ENCODE measurements at places on chromosomes 7 and 10.

DNA sequence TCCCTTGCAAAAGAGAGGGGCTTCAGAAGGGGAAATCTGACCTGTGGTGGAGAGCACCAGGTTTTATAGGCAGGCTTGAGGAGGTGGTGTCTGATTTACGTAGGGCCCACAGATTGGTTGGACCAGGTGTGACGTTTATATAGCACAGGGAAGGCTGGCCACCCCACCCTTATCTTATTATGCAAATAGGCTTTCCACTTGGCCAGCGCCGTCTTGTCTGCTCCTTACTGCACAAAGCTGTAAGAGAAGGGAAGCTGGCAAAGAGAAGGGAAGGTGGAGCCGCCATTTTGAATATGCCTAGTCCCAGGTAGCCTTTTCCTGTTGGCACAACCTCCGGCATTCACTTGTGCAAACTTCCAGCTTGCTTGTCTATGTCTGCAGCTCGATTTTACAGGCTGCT is 221.4 kb downstream of the GATA3 start:
- DNase-seq, result no peak

DNA sequence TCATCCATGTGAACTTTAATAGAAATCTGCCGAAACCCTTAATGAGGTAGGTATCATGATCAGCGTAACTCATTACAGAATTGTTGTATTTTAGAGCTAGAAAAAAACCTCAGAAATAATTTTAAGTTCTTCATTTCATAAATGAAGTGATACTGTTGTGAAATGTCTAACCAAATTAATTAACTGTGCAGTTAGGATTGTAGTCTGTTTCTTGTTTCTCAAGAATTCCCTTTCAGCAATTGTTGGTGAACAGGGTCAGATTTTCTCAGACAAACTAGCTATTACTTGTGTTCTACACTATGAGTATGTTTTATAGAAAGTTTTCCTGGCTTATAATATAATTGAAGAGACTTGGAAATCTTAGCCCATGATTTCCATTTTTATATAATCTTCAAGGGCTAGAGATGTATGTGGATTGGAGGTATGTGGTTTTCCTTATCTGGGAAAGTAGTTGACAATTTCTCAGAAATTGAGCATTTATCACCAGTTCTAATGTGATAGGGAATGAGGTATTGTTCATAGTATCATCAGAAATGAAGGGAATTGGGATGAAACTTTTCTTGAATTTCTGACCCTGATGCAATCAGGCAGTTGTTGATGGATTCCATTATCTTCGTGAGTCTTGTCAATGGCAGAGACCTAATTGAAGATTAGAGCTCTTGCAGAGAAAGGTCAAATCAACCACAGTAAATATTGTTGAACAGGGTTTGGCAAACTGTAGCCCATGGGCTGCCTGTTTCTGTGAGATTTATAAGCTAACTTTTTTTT is 55.0 kb downstream of the ST7 start:
- DNase-seq, result no peak

DNA sequence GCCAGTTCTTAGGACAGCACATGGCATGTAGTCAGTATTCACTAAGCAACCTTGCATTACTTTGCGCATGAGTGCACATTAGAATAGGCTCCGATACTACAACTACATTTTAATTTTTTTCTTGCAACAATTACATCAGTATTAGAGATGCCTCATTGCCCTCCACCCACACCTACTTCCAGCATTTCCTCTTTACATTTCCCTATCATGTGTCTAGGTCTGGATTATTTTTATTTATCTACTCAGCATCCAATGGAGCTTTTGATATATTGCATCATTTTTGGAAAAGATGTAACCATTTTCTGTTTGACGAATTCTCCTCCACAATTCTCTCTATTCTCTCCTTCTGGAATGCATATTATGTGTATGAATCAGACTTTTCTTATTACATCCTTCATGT is 258.2 kb upstream of the GLI3 start:
- DNase-seq, result no peak

GRCh38 chr7:80740778-80741545 is 102.5 kb downstream of the CD36 start:
- DNase-seq, result no peak

- no peak for DNase-seq
Measured at GRCh38 chr7:55160539-55160938, 141.7 kb downstream of the EGFR start.

- peak; percentile 28 for DNase-seq
Measured at GRCh38 chr10:105274556-105275070, 633.5 kb downstream of the SORCS3 start.

GRCh38 chr7:101017064-101017777 is 2.7 kb upstream of the MUC17 start:
- DNase-seq, result peak; percentile 87

Measured in activated naive CD4-positive, alpha-beta T cell treated with anti-CD3 and anti-CD28 coated beads for 36 hours (primary cell).